AG08396 (cell line): ENCODE measurements at places on chromosomes 5 and 9.

DNA sequence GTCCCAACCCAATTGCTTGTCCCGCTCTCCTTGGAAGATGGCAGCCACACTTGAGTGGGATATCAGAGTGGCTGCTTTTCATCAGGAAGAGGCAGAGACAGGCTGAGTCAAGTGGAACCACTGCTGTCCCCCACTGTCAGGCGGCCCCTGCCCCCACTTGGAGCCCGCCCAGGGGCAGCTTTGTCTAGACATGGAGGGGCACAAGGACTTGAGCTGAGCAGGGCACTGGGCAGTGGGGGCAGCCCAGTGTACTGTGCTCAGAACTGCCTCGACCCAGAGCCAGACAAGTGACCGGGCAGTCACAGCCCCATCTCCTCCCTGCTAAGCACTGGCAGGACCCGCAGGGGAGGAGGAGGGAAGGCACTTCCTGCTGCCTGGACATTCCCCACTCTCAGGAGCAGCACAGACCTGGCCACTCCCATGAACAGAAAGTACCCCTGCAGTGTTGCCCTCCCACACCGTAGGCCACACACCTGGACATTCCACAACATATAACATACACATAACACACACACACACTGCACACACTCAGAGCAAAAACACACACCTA, 91.0 kb downstream of the MRPL36 start:
- no peak for DNase-seq

DNA sequence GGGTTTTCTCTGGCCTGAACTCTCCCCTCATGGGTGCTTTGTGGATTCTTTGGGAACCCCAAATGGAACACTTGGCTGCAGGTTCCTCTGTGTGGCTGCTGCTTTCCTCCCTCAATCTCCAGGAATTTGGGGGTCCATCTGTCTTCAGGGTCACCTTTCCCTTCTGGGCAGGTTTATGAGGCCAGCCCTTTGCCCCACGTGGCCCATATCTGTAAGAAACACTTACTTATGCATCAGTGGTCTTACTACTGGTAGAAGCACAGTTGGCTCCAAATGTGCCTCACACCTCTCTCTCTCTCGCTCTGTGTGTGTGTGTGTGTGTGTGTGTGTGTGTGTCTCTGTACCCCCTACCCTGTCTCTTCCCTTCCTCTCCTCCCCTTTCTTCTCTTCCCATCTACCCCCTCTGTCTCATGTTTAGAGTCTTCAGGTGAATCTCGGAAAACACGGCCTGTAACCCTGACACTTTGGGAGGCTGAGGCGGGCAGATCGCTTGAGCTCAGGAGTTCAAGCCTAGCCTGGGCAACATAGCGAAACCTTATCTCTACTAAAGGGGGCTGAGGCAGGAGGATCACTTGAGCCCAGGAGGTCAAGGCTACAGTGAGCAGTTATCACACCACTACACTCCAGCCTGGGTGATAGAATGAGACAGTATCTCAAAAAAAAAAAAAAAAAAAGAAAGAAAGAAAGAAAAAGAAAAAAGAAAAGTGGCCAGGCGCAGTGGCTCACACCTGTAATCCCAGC, 26.8 kb downstream of the C5orf15 start:
- DNase-seq = no peak

DNA sequence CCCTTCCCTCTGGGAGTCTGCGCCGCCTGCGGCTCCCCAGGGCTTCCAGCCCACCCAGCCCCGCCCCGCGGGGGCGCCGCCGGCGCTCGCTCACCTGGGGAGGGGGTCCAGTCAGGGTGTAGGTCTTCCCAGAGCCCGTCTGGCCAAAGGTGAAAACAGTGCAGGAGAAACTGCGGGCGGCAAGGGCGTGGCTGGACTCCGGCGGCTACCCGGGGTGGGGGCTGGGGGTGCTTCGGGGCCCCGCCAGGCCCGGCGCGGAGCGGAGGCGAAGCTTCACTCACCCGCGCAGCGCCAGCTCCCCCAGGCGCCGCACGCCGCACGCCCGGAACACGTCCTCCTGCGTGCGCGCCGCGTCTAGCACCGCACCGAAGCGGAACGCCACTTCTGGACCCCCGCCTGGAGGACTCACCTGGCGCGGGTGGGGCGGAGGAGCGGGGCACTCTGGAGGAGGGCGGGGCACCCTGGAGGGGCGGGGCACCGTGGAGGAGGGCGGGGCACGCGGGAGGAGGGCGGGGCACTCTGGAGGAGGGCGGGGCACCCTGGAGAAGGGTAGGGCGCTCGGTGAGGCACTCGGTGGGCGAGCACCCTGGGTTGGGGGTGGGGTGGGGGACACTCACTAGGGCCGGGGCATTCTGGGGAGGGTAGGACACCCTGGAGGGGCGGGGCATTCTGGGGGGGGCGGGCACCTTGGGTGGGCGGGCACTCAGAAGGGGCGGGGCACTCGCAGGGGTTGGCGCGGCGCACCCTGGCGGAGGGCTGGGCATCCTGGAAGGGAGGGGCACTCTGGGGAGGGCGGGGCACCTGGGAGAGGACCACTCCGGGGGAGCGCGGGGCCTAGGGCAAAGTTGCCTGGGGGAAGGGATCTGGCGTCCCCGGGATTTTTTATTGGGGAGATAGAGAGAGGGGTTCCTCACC, 814 bp downstream of the KIF12 start:
- DNase-seq = peak; percentile 52

DNA sequence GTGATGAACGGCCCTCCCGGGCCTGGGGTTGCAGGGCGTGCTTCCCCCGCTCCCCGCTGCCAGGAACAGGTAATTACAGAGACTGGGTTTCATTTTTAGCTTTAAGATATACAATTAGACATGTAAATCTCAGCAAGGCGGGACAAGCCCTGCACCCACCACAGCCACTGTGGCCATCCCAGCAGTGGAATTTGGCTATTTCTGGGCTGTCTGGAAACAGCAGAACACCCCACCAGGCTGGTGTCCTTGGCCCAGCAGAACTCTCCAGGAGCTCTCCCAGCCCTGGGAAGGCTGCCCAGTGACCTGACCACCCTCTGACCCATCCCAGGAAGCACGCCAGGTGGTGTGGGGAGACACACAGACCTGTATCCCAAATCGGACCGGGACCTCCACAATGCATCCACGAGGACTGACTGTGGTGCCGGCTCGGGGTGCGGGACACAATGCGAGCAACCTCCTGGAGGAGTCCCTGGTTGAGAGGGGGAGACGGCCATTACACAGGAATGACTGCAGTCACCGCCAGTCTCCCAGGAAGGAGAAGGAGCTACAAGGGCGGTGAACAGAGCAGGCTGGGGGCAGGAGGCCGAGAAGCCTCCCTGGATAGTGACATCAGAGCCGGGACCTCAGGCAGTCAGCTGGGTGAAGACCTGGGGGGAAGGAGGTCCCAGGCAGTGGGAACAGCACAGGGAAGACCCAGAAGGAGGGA, 17.3 kb downstream of the EEIG1 start:
- DNase-seq = no peak
